Progenitor cell of endocrine pancreas (in vitro differentiated cells): ENCODE measurements at places on chromosomes 1 and 21.

- no peak for DNase-seq
Observed at GRCh38 chr1:119626841-119627240, 21.2 kb downstream of the ZNF697 start.

- no peak for DNase-seq
Observed at GRCh38 chr1:242847390-242847993, 323.0 kb upstream of the PLD5 start.

DNA sequence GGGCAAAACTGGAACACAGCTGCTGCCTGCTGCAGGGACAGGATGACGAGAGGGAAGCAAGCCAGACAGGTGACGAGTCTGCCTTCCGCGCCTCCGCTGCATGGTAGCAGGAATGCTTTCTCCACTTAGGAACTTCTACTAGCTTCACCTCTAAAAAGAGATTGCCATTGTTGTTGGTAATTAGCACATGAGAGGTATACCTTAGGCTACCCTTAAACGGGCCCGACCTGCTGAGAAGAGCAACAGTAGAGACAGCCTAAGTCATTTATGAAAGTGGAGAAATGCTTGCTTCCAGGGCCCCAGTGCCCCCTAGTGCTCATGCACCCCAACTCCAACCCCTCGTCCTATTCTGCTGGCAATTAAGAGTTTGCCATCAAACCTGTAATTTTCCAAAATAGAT, 96.9 kb upstream of the AKT3 start:
- DNase-seq: no peak

GRCh38 chr1:88701275-88701674, 17.2 kb downstream of the PKN2 start:
- DNase-seq: no peak

- no peak for DNase-seq
Observed at GRCh38 chr1:198019126-198019525, 102.0 kb downstream of the LHX9 start.

- no peak for DNase-seq
Observed at GRCh38 chr1:44515416-44515815, 110.4 kb downstream of the RNF220 start.

DNA sequence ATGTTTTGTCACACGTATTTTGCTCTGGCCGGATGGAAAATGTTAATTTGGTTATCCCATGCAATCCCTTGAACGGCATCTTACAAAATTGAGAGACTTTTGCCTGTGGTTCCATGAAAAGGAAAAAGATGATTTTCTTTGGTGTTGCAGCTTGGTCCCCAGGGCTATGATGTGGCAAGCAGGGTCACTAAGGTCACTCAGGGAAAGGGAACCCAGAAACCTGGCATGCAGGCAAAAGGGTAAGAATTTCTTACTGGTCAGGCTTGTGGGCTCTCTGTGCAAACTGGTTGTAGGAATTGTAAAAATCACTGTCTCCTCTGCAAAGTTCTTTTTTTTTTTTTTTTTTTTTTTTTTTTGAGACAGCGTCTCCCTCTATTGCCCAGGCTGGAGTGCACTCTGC, 48.4 kb upstream of the NBPF3 start:
- no peak for DNase-seq
